Chondrocyte (in vitro differentiated cells): ENCODE measurements at places on chromosomes 6 and 20.

- DNase-seq = no peak
Measured at GRCh38 chr6:45718131-45718530, 297.5 kb downstream of the CLIC5 start.

- DNase-seq = no peak
Measured at GRCh38 chr20:20571068-20571780, 141.2 kb downstream of the RALGAPA2 start.

- no peak for DNase-seq
Measured at GRCh38 chr6:104580452-104580851, 279.3 kb downstream of the HACE1 start.

DNA sequence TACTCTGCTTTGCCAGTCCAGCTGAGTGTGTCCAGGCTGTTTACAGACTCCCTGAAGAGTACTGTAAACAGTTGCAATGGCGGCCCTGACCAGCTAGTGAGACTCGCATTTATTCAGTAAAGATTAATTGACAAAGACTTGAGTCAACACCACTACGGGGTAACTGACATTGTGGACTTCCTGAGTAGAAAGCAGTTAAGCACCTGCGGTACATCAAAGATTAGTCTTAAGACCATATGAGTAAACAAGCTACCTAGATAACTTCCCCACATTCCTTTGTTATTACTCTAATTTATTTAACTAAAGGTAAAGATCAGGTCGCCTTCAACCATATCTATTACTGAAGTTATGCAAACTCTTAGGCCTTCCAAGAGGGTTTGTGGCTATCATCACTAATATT is 12.6 kb downstream of the VPS52 start:
- no peak for DNase-seq

- DNase-seq = no peak
Measured at GRCh38 chr6:160933256-160933655, 58.3 kb upstream of the MAP3K4 start.

DNA sequence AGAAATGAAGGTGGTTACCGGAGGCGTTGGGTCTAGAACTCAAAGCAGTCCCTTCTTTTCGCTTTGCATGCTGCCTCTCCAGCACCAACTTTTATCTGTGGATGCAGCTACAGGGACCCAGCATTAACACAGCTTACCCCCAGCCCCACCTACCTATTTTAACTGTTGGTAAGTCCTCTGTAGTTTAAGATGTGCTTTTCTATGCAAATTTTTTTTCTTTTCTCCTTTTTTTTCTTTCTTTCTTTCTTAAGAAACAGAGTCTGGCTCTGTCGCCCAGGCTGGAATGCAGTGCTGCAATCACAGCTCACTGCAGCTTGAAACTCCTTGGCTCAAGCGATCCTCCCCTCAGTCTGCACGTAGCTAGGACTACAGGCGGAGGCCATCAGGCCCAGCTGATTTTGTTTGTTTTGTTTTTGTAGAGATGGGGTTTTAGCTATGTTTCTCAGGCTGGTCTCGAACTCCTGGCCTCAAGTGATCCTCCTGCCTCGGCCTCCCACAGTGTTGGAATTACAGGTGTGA is 6.5 kb upstream of the USP45 start:
- no peak for DNase-seq

DNA sequence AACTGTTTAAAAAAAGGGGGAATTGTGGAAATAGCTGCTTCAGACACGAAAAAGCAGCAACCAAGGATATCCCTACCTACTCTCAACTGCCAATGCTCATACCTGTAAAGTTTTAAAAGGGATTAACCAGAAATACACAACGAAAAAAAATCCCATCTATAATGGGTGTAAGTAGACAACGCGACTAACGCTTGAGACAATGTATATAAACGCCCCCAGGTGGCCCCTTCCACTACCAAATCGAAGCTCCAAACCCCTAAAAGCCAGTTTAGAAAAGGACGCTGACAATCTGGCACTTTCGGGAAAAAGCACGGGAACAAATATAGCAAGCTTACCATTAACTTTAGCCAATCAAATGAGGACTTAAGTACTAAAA is 94.5 kb upstream of the BTN3A2 start:
- no peak for DNase-seq

- no peak for DNase-seq
Measured at GRCh38 chr6:47653706-47654105, 44.7 kb upstream of the ADGRF4 start.

DNA sequence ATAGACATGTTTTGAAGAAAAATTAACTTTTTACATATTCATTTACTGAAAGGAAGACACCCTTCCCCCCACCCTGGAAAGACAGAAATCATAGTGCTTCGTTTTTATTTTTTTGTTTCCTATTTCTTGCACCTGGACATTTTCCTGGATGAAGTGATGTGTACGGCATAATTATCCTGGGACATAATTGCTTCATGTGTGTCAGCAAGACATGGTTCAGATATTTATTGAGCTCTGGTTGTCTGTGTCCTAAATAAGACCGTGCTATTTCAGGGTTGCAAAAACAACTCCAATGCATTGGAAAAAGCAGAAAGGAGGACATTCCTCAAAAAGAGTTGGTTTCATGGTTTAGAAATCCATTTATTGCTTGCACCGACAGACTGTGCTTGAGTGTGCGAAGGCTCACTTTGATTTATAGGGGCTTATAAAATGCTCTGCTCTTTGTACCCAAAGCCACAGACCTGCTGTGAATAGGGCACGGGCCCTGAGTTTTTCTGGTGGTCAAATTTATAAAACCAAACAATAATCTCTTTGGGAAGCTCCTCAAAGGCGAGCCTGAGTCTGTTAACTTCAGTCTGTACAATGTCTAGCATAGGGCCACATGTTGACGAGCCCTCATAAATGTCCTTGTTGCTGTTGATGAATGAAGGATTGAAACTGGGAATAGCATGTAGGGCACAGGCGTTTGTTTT is 179.5 kb downstream of the SOX4 start:
- no peak for DNase-seq

- no peak for DNase-seq
Measured at GRCh38 chr6:69865126-69865525, 1.2 kb upstream of the COL19A1 start.

DNA sequence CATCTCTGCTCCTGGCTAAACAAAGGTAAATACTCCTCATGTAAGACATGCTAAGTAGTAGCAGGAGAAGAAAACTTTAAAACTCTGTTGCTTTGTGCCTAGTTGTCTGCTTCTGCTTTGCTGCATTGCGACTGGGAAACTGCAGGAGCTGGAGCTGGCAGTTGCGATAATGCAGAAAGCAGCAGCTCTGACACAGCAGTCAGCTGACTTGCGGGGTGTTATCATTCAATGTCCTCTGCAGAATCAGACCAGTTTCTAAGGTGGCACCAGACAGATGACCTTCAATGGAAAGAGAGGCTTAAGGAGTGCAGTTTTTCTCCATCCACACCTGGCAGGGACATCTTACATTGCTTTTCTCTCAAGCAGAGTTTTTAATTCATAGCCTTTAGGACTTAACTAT is 69.9 kb upstream of the SOX4 start:
- DNase-seq = no peak

- DNase-seq = no peak
Measured at GRCh38 chr6:17408081-17408480, 14.7 kb downstream of the CAP2 start.
